ENCODE measurements at places on chromosomes 4 and X.

- DNase-seq, result no peak
Measured at GRCh38 chr4:22413471-22413870, 102.4 kb downstream of the ADGRA3 start.

DNA sequence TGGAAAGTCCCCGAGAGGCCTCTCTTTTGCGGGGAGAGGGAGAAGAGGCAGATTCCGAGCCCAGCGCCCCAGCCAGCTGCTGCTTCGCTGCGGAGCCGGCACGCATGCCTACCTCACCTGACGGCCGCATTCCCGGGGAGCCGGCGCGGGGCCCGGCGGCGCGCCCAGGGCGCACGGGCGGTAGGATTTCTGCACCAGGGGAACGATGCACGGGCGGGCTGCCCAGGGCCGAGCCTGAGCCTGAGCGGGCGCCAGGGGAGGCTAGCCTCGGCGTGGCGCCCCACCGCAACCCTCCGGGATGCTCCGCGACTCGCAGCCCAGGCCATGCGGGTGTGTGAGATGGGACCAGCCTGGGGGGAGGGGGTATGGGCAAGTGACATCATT, 81.3 kb upstream of the SCML1 start:
- peak; percentile 2 for DNase-seq

DNA sequence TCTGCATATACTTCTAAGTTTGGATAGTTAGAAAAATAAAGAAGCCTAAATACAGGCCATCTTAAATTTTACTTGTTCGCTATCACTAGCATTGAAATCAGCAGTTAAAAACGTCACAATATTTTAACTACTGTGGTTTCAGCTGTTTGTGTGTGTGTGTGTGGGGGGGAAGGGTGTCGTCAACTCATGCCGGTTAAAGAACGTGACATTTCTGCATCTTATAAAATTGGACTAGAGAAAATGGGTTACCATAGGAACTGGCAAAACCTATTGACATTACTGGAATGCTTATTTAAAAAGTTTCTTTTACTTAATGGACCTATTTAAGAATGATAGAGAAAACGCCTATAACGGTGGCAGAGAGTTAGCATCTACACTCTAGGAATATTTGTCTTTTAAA, 1.2 kb upstream of the CNKSR2 start:
- DNase-seq, result no peak

DNA sequence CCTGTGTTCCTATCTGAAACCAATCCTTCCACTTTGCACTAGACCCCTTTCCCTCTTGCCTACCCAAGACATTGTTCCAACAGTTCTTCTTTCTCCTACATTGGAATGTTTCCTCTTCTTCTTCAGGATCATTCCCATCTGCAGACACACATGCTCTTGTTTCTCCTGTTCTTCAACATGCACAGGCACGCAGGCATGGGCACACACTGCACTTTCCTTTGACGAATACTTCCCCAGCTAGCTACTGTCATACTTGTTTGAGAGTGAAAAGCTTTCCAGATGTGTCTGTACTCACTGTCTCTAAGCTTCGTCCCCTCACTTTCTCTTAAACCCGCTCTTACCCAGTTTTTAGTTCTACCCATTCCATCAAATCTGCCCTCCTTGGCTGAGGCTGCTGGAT, 31.8 kb upstream of the ERVMER34-1 start:
- no peak for DNase-seq

- no peak for DNase-seq
Measured at GRCh38 chrX:2220829-2221567, 279.8 kb downstream of the DHRSX start.

GRCh38 chr4:138297743-138298405, 55.7 kb upstream of the SLC7A11 start:
- DNase-seq, result no peak

GRCh38 chrX:10480861-10481260, 139.5 kb downstream of the MID1 start:
- DNase-seq, result no peak

GRCh38 chr4:113824396-113824795, 62.9 kb upstream of the CAMK2D start:
- no peak for DNase-seq

DNA sequence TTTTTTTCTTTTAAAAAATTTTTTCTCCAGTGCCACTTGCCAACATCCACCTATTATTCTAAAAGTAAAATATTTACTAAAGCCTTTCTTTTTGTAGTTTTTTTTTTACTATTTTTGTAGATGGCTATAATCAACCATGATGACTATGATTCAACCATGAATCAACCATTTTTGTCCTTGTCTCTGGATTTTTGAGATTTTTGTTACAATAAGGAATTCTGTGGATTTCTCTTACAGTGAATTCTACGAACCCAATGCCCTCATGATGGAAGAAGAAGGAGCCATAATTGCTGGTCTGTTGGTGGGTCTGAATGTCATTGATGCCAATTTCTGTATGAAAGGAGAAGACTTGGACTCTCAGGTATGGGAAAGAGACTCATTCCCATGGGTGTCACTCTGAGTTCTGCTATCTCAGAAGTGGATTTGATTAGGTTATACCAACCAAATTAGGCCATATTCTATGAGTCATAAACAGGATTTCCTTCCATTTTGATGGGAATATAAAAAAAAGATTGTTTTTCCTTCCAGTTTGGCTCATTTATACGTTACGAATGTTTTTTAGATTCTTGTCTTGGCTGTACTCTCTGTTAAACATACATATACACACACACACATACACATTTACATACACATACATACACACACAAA, 46.7 kb downstream of the RUFY3 start:
- DNase-seq, result no peak

DNA sequence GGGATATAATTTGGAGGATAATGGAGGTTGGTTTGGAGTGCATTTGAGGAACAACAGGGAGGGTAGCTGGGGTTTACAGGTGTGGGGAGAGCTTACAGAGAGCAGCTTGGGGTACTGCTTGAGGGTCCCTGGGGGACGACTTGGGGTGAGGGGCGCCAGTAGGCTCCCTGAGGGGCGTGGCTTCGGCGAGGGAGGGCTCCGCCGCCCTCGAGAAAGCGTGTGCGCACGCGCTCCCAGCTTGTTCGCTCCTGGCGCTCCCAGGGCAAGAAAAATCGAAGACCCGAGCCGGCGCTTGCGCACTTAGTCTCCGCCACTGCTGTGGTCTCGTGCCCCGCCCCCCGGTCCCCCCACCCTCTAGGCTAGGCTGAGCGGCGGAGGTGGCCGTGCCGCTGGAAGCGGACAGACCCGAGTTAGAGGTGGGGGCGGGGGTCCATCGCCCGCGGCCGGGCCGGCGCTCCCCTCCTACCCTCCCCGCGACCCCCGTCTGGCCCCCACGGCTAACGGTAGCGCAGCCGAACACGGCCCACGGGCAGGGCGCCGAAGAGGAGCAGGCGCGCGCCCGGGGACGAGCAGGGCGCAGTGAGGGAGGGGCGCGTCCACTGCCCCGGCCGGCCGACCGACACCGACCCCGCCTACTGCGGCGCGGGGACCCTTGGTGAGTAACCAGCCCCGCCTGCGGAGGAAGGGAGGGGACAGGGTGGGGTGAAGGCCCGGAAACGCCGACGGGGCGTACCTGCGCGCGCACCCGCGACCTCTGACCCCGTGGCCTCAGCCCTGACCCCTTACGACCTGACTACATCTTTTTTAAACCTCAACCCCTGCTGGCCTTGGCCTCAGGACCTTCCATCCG, 5.4 kb upstream of the CCDC120 start:
- DNase-seq, result peak; percentile 35

DNA sequence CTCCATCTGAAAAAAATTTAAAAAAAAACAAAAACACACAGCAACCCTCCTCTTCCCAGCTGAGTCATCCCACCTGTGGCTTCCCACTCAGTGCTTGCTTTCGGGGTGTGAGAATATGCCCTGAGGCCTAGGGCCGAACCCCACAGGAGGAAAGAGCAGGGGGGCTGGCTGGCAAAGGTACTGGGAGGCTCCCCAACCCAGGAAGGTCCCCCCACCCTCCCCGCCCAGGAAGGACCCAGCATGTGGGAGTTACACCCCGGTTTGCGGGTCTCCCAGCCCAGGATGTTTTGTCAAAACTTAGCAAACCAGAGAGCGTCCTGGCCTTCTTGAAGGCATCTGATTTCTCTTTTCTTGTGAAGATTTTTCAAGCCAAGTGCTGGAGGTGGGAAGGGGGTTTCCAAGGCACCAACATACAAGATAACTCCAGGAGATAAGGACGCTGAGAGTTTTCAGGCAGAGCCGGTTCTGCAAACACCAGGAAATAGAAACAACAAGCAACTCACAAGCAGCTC, 25.7 kb upstream of the CSF2RA start:
- no peak for DNase-seq

- no peak for DNase-seq
Measured at GRCh38 chr4:70619778-70620177, 8.8 kb upstream of the ENAM start.

- no peak for DNase-seq
Measured at GRCh38 chrX:119541188-119541587, 24.0 kb downstream of the STEEP1 start.

DNA sequence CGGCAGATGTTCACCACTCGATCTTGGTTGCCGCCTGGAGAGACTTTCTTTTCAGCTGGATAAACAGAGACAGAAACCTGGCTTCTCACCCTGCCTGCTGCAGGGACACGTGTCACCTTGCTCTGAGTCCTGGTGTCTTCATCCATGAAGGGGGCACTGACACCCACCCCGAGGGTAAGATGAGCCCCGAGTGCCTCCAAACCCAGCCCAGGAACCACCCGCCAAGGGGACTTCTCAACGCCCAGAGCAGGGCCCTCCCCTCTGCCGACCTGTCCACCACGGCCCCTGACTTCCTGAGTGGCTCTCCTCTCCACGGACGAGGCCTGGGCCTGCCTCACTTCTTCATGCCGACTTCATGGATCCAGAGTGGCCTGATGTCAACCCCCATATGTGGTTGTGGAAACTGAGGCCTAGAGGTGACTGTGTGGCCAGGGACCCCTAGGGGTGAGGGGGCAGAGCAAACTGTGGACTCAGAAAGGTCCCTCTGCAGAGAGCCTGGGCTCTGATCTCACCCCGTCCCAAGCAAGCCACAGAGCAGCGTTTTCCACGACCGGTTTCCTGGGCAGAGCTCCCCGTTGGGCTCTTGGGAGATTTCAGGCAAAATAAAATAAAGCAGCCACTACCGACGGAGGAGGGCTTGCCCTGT, 5.1 kb downstream of the ADRA2C start:
- DNase-seq, result no peak

DNA sequence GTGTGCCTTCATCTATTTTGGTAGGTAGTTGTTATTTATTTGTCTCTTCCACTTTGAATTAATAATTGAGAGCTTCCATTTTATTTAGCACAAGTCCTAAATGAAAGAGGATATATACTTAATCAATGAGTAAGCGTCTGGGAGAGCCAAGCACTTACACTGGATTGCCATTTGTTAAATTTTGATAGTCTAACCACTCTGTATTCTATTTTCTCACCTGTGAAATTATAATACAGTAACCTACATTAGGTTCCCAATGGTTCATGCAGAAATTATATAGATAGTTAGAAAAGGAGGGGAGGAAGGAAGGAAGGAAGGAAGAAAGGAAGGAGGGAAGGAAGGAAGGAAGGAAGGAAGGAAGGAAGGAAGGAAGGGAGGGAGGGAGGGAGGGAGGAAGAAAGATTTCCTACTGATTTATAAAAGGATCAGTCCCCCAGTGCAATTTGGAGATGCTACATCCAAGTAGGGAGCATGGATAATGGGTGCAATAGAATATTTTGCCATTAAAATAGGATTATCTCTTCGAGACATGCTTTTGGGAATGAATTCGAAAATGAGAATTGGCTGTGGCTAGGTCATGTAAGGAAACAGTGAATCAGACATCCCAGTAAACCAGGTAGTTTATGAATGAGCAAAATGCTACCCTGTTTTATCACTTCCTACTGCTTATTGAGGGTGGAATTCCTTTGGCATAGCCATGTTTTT, 239.8 kb downstream of the PCDH7 start:
- no peak for DNase-seq

DNA sequence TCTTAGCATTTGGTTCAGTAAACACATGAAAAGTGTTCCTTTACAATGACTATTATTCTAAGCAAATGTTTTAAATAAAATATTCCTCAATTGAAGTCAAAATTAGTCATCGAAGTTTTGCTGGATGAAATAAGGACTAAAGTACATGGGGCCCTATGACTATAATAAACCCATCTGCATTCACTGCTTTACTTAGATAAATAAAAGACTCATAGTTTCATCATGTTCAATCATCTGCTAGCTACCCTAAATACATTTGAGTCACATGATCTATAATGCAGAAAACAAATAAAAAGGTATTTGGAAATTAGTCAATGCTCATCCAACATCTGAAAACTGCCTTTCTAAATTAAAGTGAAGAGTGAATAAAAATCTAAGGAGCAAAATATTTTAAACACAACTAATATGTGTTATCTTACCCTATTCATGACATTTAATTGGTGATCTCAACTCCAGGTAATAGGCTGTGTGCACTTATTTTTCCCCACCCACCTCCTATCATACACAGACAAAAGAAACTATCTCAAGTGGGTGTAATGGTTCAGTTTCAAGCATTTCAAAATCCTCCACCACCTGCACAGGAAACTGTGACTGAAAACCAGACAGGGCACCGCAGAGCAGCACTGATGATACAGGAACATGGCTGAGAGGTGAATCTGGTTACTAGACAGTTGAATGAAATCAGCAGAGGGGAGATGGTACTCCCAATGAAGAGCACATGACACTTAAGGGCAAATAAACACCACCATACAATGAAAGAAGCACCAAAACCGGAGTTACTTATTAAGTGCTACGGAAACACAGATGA, 78.6 kb downstream of the CAMK2D start:
- peak; percentile 71 for DNase-seq

GRCh38 chr4:4981427-4981826, 37.8 kb downstream of the CYTL1 start:
- no peak for DNase-seq

GRCh38 chr4:2731907-2732317, 24.2 kb downstream of the TNIP2 start:
- DNase-seq, result no peak

DNA sequence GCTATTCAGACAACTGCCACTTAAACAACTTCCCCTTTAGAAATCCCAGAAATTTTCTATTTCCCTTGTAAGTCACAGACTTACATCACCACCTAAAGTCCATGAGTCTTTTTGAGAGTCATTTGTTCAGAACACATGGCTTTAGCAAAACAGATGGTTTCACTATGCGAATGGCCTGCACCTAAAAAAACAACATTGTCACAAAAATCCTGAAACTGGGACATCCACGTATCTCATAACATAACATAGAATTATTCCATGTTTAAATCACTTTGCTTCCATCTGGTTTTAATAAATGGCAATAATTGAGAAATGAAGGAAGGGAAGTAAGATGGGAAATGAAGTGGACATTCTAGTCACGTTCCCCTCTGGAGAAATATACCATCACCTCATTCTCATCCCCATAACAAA, 155.3 kb upstream of the EDNRA start:
- no peak for DNase-seq

- no peak for DNase-seq
Measured at GRCh38 chrX:85503258-85504158, 124.0 kb upstream of the POF1B start.

GRCh38 chr4:99811850-99812249, 4.8 kb upstream of the DAPP1 start:
- peak; percentile 79 for DNase-seq

- DNase-seq, result no peak
Measured at GRCh38 chrX:31139961-31140360, 68.1 kb upstream of the FTHL17 start.
